ENCODE measurements at places on chromosomes 1 and 21.
A peak's percentile ranks its signal among the peaks of the same experiment; 100 is the strongest.

- no peak for DNase-seq
Measured at GRCh38 chr1:153217212-153217611, at the start of gene PRR9. TSS of gene PRR9 (plus strand) at chr1:153217584. CDS start at chr1:153218145, 561 bp downstream.

DNA sequence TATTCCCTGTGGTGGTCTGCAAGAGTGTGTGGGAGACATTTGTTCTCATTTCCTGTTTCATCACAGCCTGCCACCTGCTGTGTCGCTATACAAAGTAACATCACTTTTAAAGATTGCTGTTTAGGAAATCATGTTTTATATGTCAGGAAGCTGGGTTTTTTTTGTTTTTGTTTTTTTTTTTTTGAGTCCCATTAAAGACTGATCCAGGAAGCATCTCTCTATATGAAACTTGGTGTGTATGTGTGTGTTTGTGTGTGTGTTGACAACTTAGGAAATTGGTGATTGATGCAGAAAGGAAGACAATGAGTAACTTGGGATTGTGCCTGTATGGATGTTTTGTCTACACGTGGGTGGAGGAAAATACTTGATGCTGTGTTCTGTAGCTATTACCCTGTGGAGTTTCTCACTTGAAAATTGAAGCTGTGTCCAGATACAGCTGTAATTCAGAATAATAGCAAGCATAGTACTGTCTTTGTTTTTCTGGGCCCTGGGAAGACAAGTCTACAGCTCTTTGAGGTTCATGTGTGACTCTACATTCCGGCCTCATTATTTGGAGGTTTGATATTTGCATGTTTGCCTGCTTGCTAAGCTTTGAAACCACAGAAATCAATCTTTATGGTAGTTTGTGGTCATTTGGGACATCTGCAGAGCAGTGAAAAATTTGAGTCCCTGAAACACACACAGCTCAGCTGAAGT is 47.9 kb downstream of the LAMC1 start:
- peak; percentile 83 for DNase-seq

DNA sequence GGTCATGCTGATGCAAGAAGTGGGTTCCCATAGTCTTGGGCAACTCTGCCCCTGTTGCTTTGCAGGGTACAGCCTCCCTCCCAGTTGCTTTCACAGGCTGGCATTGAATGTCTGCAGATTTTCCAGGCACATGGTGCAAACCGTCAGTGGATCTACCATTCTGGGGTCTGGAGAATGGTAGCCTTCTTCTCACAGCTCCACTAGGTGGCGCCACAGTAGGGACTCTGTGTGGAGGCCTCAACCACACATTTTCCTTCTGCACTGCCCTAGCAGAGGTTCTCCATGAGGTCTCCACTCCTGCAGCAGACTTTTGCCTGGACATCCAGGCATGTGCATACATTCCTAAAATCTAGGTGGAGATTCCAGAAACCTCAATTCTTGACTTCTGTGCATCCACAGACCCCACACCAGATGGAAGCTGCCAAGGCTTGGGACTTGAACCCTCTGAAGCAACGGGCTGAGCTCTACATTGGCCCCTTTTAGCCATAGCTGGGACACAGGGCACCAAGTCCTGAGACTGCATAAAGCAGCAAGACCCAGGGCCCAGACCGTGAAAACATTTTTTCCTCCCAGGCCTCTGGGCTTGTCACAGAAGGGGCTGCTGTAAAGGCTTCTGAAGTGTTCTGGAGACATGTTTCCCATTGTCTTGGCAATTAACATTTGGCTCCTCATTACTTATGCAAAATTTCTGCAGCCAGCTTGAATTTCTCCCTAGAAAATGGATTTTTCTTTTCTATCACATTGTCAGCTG is 466.2 kb upstream of the PBX1 start:
- DNase-seq, result no peak

- no peak for DNase-seq
Measured at GRCh38 chr21:37762606-37763005, 153.7 kb downstream of the KCNJ6 start.

DNA sequence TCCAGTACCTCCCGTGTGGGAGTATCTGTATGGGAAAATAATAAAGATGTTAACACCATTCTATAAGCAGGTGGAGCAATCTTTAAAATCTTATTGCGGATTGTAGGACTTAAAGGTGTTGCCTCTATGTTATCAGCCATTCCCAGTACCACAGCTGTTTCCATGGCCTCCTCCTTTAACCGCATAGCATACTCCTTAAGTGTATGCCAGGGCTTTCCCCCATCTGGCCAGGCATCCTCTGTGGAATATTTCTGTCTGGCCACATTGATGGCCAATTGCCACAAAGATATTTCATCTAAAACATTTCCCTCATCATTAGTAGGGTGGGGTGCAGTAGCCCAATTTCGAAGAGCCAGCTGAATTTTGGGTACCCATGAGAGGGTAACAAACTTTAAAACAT is 7.3 kb upstream of the STUM start:
- DNase-seq, result no peak

- DNase-seq, result no peak
Measured at GRCh38 chr1:172499636-172500141, 33.3 kb upstream of the SUCO start.

DNA sequence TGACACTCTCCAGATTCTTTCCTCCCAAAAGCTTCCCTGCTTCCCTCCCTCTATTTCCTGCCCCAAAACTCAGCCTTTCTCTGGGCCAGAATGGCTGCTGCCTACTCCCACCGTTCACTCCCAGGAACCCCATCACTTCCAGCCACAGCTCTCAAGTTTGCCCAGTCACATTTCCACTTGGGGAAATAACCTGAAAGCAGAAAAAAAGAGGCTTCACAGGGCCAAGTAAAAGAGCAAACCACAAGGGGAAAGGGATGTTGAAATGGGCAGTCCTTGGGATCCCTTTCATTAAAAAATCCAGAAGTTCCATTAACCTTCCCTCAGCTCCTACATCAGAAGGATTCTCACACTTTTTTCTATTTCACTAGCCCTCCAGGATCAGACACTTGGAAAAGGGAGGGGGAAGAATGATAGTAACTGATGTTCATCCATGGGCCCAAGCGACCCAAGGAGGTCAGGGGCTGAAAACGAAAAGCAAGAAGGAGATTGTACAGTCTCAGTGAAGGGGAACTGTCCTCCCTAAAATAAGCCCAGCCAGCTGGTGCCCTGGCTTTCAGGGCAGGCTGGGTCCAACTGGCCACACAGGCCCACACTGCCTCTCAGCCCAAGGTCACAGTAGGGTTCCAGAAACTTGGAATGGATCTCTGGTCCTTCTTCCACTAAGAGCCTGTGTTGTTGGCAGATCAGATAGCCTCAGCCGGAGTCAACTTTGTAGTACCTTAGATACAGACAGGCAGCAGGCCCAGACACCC is 49.7 kb downstream of the DMAP1 start:
- DNase-seq, result no peak

- DNase-seq, result no peak
Measured at GRCh38 chr1:232033285-232033684, 406.7 kb downstream of the DISC1 start.
